ENCODE measurements at places on chromosomes 6 and 20.

DNA sequence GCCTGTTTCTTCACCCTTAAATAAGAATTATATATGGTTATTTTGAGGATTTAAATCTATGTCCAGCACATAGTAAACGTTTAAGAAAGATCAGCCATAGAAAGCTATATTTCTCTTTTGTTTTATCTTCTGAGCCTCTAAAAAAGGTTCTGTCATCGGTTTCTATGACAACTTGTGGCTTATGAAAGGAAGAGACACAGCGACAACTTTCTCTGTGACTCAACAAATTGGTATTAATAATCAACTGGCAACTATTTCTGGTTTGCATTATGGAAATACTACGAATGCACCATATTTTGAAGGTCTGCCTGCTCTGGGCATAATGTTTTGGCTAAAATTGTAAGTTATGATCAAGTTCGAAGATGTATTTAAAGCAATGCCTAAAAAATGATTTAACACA, 751.0 kb downstream of the CD109 start:
- DNase-seq = no peak

DNA sequence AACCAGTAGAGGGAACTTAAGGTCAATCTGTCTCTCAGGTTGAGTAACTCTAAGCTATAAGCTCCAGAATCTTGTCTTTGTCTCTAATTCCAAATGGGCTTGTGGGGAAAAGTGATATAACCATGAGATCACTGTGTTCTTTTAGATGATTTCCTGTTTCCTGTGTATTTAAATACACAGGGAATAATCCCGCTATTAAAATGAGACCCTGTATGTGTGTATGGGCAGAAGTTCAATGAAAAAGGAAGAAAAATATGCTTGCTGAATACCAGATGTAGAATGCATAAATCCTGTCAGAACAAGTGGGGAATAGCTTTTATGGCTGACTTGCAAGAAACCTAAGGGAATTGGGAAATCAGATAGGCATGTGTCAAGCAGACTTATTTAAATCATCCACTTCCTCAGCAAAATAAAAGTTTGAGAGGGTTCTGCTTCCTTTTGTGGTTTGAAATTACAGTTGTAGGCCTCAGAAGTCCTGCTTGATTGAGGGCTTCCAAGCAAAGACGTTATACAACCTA, 164.7 kb upstream of the PDE7B start:
- DNase-seq = no peak

- no peak for DNase-seq
Measured at GRCh38 chr20:44891826-44892225, 6.3 kb downstream of the YWHAB start.

GRCh38 chr20:33284284-33284683, 1.3 kb downstream of the BPIFB1 start:
- DNase-seq = no peak

- DNase-seq = no peak
Measured at GRCh38 chr6:39214846-39215639, 14.2 kb downstream of the KCNK5 start.

DNA sequence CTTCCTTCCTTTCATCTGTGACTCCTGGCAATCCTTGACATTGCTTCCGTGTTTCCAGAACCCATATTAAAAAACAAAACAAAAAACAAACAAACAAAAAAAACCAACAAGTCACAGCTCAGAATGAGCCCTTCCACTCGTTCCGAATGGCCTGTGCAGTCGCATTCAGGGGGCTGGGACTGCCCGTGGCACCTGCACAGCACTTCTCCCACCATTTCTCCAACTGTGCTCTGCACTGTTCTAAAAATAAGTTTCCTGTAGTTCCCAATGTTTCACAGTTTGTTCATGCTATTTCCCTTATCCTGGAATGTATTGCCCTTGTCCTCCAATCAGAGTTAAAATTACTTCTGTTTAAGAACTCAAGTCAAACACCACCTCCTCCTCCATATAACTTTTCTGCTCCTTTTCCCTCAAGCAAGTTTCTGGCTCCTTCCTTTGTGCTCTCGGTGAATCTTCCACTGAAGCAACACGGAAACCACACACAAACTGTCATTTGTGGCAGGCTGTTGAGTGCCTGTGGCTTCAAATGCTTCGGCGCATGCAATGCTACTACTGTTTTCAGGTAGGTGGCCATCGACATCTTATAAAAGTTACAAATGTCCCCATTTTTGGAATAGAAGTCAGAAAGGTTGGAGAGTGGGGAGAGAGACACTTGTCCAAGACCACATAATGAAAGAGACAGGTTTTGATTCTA, 57.7 kb downstream of the PDE10A start:
- no peak for DNase-seq

DNA sequence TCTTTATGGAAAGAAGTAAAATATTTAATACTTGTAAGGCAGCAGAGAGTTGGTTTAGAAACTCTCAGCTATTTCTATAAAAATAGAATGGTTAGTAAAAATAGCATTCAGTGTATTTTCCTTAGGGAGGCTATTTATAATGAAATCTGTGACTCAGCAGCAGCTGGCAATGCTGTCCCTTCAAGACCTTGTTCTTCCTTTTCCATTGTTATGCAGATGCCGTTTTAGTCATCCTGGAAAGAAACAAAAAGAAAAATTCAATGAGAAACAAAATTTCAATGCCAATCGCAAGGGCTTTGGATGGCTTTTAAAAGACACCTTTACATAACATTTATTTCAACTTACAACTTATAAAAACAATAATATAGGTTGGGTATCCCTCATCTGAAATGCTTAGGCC, 17.5 kb downstream of the MPC1 start:
- DNase-seq = no peak

DNA sequence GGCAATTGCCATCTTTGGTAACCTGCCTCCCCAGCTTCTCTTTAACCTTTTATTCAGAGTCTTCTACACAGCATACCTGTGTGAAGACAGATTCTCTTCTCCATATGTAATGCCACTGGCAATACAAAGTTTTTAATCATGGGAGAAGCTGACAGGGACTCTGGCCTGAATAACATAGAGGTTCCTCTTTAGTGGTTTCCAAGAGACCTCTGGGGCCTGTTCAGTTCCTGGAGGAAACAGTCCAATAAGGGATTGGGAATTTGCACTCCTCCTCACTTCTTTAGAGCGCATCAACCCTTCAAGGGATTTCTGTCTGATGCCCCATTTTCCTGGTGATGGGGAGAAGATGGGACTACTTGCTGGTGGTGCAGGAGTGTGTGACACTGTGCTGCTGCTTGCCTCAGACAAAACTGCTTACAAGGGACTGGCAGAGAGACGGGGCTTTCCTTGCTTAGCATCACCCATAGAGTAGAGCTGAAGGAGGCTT, 1.4 kb downstream of the RIMS1 start:
- DNase-seq = no peak

DNA sequence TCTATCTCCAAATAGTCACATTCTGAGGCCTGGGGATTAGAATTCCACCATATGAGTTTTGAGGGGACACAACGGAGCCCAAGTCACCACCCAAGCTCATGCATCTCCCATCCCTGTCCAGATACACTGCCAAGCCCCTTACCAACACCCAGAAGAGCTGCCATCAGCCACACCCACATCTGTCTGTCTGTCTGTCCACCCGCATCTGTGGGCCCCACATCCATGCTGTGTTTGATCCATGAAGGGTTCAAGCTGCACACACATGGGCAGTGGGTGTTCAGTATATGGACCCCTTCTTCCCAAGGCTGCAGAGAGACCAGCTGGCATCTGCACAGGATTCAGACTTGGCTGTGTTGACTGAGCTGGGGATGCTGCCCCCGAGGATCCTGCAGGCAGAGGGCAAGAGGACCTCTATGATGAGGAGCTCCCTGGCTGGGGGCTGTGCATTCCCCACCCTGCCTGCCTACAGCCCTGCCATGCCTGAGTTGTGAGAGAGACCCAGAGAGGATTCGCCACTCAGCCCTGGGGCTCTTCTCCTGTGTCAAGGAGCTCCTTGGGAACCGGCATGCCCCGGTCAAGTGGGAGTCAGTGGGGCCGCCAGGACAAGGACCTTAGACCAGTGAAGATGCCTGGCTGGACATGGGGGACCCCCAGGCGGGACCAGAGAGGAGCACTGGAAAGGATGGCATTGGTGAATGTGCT, 206.4 kb downstream of the SYNDIG1 start:
- no peak for DNase-seq

DNA sequence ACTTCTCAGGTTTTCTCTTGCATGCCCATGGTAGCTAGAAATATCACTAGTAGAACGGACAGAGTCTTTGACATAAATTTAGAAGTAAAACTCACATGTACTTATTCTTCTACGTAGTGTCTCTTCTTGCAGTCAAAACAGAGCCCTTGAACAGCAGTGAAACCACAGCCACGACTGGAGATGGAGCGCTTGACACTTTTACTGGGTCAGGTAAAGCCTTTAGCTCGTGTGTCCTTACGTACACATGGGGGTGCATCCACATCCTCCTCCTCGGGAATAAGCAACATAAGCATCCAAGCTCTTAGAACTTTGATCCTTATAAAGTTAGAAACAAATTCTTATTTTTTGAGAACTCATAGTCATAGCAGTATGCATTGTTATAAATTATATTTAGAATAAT, 215.3 kb downstream of the EYA4 start:
- DNase-seq = no peak

GRCh38 chr6:104201557-104201956, 658.2 kb downstream of the HACE1 start:
- DNase-seq = no peak

DNA sequence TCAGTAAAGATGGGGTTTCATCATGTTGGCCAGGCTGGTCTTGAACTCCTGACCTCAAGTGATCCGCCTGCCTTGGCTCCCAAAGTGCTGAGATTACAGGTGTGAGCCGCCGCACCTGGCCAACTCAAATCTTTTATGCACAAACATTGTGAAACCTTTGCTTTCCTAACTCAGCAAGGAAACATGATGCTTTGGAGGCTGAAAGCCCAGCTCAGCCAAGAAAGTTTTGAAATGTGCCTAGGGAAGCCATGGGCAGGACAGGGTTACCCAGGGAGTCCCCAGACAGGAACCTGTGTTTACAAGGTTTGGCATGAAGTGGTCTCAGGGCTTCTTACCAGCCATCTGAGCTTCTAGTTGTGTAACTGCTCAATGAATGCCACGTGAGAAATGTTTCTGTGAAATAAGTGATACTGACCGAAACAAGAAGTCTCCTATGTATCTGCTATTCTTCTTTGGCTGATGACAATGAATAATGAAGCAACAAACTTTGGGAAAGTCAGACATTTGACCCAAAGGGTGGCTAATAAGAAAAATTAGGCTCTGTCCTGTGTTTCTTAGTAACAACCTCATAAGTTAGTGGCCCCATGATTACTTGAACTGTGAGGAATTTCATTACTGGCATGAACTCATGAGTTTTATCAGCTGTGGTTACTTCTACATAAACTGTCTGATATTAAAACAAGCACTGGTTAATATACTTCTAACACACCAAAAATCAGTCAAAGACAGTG, 163.5 kb downstream of the KIF6 start:
- no peak for DNase-seq

DNA sequence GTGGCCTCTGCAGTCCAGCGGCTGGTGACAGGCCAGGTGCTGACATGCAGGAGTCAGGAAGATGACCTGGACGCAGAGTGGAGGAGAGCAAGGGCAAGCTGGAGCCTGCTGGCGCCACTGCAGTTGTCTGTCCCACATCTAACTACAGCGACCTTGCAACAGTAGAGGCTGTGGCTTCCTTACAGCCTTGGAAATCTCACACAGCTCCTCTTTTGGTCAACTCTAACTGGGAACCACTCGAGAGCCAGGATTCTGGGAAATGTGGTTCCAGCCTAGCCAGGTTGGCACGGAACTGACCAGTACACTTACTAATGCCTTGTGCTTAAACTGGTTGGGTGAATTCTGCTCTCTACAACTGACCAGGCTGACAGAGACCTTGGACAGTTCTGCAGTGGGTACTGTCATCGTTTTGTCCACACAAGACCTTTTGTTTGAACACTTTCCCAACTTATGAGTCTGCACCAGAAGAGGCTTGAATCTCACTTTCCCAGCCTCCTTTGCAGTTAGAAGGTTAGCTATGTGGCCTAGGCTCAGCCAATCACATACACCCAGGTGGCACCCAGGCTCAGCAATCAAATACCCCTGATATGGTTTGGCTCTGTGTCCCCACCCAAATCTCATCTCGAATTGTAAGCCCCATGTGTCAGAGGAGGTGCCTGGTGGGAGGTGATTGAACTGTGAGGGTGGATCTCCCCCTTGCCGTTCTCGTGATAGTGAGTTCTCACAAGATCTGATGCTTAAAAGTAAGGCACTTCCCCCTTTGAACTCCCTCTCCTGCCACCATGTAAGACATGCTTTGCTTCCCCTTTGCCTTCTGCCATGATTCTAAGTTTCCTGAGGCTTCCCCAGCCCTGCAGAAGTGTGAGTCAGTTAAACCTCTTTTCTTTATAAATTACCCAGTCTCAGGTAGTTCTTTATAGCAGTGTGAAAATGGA, 153.5 kb downstream of the ZMYND8 start:
- no peak for DNase-seq

GRCh38 chr20:54199721-54200176, 8.1 kb upstream of the PFDN4 start:
- DNase-seq = peak; percentile 75

DNA sequence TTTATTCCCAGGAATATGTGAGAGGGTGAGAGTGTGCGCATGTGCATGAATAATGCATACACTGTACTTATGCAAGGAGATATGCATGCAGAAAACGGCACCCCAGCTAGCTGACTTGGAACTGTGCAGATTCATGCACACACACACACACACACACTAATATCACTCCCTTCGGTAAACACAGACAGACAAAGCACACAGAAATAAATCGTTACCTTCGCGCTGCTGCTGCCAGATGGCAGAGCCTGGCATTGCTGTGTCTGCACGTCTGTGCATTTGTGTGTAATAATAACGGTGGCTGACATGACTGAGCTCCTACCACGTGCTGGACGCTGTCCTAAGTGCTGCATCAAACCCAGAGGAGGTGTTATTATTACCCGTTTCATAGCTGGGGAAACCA, 36.8 kb downstream of the PREX1 start:
- DNase-seq = no peak

DNA sequence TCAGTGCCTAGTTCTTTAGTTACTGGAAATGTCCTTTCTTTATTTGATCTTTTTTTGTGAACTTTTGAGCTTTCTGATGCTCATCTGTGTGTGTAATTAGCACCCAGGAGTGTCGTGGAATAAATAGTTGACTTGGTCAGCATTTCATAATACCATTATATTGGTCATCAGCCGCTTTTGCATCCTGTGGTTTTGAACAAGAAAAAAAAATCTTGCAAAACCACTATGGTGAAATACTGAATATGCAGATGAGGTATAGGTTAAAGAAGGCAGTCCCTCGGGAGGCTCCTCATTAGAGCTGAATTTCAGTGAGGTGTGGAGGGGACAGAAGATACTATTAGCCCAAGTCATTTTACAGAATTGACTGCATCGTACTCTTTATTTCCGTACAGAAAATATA, 90.1 kb downstream of the FOXO3 start:
- no peak for DNase-seq

All from CD8-positive, alpha-beta T cell (primary cell).